ENCODE measurements at places on chromosomes 2 and 18.

DNA sequence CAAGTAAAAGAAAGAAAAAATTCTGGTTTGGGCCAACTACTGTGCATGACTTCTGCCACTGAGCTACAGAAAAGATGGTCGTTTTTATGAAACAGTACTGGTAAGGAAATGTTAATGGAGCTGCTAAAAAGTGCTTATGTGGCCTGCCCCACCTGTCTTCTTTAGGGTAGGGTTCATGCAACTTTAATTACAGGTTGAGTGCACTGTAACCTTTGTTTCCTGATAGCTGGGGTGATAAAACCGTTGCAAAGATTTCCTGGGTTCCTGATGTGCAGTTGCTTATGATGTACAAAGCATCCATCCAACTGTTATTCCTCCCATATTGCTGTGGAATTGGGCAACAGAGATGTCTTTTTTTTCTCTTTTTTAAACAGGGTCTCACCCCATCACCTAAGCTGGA, 34.3 kb upstream of the PUM2 start:
- no peak for DNase-seq

GRCh38 chr2:190280565-190281350, 38.9 kb downstream of the HIBCH start:
- DNase-seq: no peak

DNA sequence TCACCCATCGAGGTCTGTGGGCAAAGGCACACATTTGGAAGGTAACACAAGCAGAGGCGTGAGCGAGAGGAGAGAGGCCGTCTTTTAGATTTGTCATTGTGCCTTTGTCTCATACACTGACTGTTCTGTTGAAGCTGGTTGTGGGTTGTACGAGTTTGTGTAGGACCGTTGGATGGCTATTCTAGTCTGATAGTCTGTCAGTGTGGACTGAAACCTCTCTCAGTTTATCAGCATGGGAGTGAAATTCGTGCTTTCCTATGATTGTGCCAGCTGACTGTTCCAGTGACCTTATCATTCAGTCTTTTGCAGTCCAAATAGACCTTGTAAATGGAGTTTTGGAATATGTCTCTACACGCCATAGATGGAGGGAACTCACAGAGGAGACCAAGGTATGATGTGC, 143.5 kb downstream of the LDLRAD4 start:
- no peak for DNase-seq

DNA sequence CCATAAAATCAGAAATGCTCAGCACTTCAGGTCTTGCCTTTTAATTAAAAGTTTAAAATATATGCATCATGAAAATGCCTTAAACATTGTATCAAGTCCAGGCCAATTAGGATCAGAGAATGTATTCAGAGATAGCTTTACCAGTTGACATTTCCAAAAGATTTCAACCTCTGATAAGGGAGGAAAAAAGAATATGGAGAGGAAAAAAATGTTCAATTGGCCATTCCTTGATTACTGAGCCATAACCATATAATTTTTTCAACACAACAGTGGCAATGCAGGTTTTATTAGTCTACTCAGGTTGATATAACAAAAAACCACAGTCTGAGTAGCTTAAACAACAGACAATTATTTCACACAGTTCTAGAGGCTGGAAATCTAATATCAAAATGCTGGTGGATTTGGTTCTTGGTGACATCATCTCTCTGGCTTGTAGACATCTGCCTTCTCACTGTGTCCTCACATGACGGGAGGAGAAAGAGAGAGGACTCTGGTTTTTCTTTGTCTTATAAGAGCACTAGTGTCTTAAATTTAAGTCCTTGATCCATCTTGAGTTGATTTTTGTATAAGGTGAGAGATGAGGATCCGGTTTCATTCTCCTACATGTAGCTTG, 111.9 kb downstream of the IRS1 start:
- peak; percentile 29 for DNase-seq

GRCh38 chr2:145569108-145569507, 1049.2 kb upstream of the ZEB2 start:
- DNase-seq: peak; percentile 39

- DNase-seq: no peak
These were observed 55.2 kb upstream of the PAX3 start for GRCh38 chr2:222353993-222354392.

- DNase-seq: no peak
These were observed 509.7 kb downstream of the ERBB4 start for GRCh38 chr2:212028798-212029394.

DNA sequence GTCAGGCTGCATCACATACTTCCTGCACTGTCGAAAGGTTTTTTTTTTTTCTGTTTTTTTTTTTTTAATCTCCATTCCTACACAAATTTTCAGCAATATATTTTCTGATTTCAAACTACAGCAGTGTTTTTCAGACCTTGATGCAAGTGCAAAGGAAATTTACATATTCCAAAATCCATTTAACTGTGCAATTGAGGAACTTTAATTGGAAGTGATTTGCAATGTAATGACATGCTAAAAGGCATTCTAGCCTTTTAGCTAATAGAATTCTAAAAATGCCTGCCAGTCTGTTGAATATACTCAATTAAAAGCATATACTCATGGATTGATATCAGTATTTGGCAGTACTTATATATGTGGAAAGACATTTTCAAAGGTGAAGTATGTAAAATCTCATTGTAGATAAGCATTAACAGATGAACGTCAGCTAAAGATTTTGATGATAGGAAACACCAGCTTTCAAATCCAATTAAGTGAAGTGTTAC, 210.5 kb downstream of the OTX1 start:
- DNase-seq: no peak

- DNase-seq: no peak
These were observed 3.7 kb upstream of the SP9 start for GRCh38 chr2:174330945-174331594.

DNA sequence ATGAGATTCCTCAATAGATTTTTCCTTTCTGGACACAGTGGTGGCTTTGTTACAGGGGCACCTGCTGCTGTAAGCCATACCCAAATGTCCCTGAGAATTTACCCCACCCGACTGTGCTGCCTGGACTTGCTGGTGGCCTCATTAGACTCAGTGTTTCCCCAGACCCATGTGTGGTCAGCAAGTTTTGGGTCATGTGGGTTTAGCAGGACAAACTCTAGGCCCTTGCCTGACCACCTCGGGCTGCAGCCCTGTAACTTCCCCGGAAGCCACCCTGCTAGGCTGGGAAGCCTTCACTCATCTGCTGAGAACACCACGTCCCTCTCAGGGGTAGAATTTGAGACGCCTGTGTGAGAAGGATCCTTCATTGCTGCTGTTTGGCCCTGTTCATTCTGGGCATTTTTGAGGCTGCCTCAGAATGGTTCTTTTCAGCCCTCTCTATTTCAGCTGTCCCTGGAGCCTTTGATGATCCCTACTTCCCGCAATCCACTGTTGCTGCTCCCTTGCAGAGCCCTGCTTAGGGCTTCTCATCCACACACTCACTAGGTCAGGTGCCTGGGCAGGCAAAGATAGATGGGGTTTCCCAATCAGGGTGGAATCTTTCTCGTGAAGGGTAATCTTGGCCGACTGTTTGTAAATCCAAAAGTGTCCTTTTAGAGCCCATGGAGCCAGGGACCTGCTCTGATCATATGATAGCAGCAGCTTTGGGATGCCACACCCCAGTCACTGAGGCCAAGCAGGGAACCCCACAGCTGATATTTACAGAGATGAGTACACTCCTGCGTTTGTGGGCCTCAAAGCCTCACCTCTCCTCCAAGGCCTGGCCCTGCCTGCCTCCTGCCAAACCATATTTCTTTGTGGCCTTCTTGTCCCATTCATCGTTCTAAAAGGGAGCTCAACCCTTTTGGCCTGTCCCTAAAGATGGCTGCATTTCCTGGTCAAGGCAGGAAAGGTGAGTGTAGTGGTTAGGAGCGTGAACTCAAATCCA, 6.7 kb downstream of the EHD3 start:
- DNase-seq: no peak

GRCh38 chr2:112075490-112076260, 20.6 kb downstream of the TMEM87B start:
- DNase-seq: peak; percentile 29
